ENCODE measurements at places on chromosomes 5 and 9.

DNA sequence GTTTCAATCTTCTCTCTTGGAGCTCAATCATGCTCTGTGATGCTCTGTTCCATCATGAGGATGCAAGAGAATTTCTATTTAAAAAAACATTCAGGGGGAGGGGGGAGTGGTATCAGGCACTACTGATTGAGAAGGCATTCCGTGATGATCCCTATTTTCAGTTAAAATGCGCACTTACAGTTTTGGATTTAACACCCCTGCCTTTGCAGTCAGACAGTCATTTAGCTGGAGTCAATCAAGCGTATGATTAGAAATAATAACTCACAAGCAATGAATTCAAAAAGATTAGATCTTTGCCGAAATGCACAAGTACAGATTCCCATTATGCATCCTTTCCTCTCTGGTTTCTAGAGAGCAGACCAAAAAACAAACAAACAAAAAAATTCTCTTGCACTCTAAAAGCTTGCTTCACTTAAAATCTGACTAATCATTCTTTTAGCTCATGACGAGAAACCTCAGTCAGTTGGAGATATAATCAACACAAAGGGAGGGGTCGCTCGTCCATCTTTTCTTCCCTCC lies 55.4 kb downstream of the EFNA5 start:
- no peak for DNase-seq

GRCh38 chr9:3511551-3511950 lies 14.2 kb downstream of the RFX3 start:
- DNase-seq, result no peak

- no peak for DNase-seq
These were observed 133.5 kb upstream of the LPCAT1 start for GRCh38 chr5:1657161-1657741.

GRCh38 chr9:71793386-71794105 lies 25.2 kb upstream of the CEMIP2 start:
- DNase-seq, result no peak

DNA sequence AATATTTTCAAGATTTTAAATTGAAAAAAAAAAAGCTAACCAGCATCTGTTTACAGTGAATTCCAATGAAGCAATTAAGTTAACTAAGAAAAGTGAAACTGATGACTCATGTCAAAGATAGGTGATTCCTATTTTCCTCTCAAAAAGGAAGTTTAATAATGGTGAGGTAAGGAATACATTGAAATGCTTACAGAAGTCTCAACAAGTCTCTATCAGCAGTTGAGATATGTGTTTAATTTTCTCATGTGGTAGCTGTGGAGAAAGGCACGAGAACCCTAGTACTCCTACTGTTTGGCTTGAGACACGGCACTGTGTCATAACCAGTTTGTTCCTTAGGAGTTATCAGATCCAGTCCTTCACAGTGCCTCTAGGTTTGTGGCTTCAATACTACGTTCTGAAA lies 114.5 kb downstream of the SLC25A46 start:
- no peak for DNase-seq

- no peak for DNase-seq
These were observed 19.2 kb downstream of the FAM240B start for GRCh38 chr9:38700695-38701094.

DNA sequence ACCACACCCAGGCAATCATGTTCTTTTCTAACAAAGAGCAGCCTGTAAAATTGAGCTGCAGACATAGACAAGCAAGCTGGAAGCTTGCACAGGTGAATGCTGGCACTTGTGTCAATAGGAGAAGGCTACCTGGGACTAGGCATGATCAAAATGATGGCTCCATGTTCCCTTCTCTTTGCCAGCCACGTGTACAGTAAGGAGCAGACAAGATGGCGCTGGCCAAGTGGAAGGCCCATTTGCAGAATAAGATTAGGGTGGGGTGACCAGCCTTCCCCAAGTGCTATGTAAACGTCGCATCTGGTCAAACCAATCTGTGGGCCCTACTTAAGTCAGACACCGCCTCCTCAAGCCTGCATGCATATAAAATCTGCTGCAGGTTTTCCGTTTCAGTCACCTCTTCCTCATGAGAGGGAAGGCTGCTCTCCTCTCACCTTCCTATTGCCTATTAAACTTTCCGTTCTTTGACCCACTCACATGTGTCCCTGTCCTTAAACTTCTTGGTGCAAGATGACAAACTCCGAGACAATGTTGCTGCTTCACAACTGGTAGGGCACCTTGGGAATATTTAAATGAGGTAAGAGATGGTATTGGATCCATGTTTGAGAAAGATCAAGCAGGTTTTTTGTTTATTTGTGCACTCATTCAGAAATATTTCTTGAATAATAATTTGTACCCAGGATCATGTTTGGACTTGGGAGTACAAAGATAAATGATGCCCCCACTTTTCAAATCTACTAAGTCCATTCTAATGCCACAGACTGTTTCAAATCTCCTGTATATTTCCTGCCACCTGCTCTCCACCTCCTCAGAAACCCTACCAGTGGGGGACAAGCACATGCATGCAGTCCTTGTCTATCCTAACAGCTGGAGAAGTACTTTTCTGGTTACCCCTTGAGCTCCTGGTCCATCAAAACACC lies 30.7 kb upstream of the TGFBR1 start:
- DNase-seq, result no peak

GRCh38 chr5:79691007-79691406 lies 1.4 kb downstream of the CMYA5 start:
- no peak for DNase-seq

All from stimulated activated CD4-positive, alpha-beta T cell treated with anti-CD3 and anti-CD28 coated beads, Interleukin-12 subunit alpha, Interleukin-12 subunit beta, amount 100 ng/mL, for 4 hours (primary cell).